Stimulated activated CD4-positive, alpha-beta T cell treated with anti-CD3 and anti-CD28 coated beads, TNF-alpha, amount 100 ng/mL, for 4 hours (primary cell): ENCODE measurements at places on chromosomes 1 and 21.

DNA sequence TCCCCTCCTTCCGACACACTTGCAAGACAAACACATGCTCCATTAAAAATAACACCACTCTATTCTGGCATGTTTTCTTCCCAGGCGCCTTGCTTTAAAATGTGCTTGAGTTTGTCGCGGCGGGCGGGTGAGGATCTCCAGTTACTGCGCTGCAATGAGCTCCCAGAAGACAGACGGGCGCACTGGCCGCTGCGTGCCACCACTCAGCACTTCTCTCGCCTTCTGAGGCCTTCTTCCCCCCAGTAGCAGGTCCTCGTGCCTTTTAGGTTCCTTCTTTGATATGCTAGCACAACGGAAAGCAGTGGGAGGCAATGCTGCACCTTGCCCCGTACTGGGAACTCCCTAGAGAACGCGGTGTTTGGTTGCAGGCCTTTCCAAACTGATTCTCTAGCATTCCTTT is 279.5 kb upstream of the NR5A2 start:
- DNase-seq = no peak

DNA sequence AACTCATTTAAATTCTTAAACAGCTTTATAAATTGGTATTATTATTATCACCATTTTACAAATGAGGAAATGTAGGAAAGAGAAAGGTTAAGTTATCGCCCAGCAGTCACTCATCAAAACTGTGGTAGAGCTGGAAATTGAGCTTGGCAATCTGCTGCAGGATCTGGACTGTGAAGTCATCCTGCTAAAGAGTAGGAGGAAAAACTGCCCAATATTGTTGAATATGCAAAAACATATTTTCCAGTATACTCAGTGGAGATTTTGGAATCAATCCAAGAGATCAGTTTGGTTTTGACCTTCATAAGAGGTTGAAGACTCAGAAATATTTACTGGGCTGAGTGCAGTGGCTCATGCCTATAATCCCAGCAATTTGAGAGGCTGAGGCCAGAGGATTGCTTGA is 16.9 kb upstream of the RC3H1 start:
- no peak for DNase-seq

GRCh38 chr1:93694039-93694438 is 12.4 kb upstream of the BCAR3 start:
- DNase-seq = no peak

DNA sequence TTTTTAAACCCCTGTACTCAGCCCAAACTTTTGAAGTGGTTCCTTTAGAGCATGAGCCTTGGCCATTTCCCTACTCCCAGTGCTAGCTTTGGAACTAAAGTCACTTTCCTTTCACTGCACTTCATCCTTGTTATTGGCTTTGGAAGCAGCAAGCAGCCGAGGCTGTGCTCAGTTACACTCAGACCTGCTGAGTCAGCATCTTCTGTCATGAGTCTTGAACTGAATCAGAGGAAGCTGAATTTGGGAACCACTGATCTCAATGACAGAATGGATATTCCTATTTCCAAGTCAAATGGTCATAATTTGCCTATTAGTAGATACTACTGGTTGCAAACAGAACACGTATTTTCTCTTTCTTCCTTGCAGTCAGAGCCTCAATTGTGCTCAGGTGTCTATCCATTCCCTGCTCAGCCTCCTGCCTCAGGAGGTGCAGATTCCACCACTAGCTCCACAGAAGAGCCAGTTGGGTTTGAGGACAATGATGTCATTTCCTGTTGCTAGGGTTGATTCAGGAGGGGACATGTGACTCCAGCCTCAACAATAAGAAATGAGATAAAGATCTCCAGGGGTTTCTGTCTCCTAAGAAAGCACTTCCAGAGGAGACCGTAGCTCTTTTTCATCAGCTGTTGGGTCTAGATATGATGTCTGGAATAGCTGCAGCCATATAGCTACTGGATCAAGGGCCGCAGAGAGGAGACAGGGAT is 44.9 kb upstream of the NTPCR start:
- no peak for DNase-seq

DNA sequence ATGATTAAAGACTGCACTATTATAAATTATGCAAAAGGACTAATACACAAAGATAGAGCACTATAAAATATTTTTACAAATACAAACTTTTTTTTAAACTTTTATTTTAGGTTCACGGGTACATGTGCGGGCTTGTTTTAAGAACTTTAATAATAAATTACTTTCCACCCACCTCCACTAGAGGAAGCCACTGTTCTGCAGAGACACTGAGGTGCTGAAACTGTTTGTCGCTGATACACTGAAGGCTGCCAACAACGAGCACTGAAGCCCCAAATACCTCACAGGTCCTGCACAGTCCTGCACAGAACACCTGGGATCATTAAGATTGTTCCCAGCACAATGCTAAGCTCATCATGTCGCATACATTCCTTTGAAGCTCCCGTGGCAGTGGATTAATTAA is 19.9 kb downstream of the COA6 start:
- no peak for DNase-seq

DNA sequence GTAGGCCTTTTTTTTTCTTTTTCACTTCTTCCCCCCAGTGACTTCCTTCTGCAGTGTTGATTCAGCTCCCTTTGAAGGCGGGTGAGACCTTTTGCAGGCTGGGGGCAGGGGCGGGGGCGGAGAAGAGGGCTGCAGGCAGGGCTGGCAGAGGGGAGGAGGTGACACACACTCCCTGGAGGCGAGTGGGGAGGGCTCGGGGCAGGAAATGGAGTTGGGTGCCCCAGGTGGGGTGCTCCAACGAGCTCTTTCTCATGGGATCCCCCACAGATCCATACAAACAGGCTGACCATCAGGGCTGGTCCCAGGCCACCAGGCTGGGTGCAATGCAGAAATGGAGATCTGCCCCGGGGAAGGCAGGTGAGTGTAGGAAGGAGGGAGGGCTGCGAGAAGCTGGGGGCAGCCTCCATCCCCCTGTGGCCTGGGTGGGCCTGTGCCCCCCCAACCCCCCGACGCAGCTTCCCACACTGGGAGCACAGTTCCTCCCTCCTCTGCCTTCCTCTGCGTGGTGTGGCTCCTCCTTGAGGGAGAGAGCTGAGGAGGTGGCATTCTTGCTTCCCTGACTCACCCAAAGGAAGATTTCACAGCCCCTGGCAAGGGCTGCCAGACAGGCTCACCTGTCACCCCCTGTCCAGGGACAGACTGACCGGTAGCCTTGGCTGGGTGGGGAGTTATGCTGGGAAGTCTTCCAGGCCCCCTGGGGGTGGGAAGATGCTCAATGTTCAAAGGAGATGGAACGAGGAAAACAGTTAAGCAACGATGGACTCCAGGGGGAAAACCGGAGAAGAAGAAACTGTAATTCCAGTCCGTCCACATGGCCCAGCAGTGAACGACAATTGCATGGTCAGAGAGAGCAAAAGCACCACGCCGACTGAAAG is 7.1 kb upstream of the ITGB2 start:
- DNase-seq = no peak

DNA sequence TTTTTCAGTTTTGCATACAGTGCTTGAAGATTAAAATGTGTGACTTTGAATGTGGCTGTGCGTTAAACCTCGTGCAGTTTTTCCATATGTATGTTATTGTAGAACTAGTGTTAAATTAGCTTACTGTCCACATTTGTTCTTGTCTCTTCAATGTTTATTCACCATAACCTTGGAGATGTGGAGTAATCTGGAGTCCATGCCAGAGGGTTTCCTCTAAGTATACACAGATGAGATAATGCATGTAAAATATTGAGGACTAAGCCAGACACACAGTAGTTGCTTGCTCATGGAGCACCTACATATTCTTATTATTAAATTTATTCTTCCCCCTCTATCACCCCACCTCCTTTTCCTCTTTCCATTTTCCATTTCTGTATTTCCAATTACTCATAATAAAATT is 7.7 kb upstream of the GIPC2 start:
- DNase-seq = no peak

DNA sequence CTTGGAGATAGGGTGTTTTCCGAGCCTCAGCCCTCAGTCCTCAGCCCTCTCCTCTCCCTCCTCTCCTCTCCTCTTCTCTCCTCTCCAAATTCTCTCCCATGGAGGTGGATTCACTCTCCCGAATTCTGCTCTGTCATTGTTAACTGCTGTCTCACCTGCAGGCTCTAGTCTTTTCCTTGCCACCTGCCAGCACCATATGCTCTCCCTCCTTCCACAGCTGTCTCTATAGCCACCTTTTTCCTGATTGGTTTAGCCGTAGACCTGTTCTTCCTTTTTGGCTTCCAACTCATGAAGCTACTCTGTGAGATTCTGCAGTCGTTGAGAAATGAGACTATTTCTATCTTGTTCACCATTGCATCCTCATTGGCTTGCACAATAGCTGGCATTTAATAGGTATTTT is 19.7 kb downstream of the COG2 start:
- DNase-seq = no peak

GRCh38 chr1:247111700-247112478 is 7.7 kb upstream of the ZNF669 start:
- DNase-seq = no peak
